NCI-H2107 (cell line): ENCODE measurements at places on chromosomes 13 and 19.

- no peak for DNase-seq
Observed at GRCh38 chr19:30336290-30336689, 35.9 kb upstream of the ZNF536 start.

GRCh38 chr19:13012690-13013608 is 17.7 kb downstream of the NFIX start:
- DNase-seq = no peak

GRCh38 chr19:55013596-55013995 is 24.5 kb downstream of the GP6 start:
- no peak for DNase-seq

- DNase-seq = no peak
Observed at GRCh38 chr13:100800283-100800875, 125.8 kb upstream of the TMTC4 start.

DNA sequence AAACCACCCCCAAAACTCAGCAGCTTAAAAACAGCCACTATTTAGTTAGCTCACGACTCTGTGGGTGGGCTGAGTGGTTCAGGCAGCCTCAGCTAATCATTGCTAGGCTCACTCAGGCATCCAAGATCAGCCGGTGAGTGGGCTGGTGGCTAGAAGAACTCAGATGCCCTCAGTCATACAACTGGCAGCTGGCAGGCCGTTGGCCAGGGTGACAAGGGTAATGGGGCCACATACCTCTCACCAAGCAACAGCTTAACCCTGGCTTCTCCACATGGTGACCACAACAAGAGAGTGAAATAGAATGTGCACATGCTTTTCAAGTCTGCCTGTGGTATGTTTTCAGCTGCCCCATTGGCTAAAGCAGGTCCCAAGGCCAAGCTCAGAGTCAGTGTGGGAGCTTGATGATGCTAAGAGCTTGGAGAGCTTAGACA is 435.4 kb upstream of the TSHZ3 start:
- DNase-seq = no peak

DNA sequence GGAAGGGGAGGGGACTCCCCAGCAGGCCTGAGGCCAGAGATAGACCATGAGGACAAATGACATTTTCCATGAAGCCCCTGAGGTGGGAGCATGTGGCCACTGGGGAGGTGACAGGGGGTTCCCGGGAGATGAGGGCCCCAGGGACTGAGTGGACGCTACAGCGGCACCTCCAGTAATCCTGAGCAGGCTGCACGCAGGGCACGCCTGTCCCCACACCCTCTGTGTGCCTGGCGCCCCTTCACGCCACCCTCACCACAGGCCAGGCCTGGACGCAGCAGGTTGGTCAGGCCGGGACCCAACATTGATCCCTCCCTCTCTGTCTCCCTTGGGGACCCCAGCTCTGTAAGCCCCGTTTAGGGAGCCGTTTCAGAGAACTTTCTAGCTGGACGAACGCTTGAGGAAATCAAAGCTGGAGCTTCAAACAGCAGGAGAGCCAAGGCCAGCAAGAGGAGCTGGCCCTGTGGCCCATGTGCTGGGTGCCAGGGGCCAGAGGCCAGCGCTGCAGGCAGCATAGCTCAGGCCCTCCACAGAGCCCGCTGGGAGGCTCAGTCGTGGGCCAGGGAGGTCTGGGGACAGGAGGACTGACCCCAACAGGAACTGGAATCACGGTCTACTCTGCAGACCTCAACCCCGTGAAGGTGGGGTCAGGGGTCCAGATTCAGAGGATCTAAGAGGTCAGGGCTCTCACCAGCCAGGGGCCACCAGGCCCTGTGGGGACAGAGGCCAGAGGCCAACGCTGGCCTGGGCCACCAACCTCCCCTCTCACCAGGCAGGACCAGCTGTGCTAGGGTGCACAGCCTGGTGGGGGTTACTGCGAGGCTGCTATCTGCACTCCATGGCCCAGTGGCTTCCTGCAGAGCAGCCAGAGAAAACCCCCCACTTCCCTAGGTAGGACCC is 14.6 kb downstream of the LSM4 start:
- DNase-seq = no peak

DNA sequence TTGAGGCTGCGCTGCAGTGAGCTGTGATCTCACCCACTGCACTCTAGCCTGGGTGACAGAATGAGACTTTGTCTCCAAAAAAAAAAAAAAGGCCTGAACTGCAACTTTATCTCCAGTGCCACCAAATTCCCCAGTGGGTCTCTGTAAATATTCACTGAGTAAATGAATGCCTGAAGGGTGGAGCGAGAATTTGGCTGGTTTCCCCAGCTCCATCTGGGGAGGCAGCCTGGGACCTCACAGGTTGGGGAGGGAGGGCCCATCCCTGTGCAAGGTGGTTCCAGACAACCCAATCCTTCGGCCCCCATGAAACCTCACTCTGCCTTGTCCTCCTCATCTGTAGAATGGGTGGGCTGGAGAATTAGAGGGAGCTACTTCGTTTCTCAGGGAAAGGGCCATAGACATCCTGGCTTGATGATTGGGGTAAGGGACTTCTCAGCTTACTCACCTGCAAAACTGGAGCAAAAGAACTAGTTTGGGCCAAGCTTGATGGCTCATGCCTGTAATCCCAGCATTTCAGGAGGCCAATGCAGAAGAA is 4.2 kb upstream of the PKN1 start:
- DNase-seq = no peak

DNA sequence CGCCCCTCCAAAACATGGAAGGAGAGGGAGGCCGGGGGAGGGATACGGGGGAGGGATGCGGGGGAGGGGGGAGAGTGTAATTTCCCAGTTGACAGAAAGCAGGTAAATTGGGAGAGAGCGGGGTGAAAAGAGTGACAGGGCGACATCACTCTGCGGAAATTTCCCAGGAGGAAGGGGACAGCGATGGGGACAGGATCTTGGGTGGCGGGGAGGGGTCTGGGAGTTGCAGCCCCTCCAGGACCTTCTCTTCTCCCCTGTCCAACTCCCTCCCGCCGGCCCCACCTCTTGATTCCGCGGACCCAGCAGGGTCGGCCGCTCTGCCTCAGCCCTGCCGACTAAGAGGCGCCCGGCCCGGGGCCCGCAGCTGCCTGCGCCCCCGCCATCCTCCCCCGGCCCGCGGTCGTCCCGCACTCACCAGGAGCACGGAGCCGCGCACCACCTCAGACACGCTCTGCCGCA is 108.0 kb upstream of the DOCK9 start:
- no peak for DNase-seq

- DNase-seq = no peak
Observed at GRCh38 chr13:46496086-46496485, 56.9 kb upstream of the LRCH1 start.

- no peak for DNase-seq
Observed at GRCh38 chr13:112161521-112162301, 94.8 kb downstream of the SOX1 start.

DNA sequence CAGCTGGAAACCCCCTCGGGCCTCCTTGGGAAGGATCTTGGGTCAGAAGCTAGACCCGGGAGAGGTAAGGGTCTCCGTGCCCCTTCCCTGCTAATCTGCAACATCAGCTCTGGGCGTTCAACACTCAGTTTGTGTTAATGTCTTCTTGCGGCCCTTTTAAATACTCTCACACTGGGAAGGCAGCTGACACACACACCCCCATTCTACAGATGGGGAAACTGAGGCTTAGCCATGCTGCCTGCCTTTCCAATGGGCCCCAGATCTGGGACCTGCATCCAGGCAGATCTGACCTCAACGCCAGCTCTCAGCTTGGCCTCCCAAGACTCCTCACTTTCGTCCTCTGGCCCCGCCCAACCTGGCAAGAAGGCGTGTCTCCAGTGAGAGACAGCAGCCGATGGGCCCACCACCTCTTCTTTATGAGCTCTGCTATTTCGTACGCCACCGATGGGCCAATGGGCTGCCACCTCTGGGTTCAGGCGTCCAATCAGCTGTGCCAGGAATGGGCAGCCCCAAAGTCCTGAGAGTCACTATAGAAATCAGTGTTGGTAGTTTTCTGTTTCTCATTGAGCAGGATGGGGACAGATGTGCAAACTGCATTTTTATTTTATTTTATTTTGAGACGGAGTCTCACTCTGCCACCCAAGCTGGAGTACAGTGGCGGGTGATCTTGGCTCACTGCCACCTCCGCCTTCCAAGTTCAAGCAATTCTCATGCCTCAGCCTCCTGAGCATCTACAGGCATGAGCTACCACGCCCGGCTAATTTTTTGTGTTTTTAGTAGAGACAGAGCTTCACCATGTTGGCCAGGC is 43.8 kb downstream of the DNM2 start:
- DNase-seq = no peak

- no peak for DNase-seq
Observed at GRCh38 chr19:17817668-17818363, 3.5 kb downstream of the INSL3 start.

GRCh38 chr19:3343619-3344502 is 22.5 kb upstream of the NFIC start:
- DNase-seq = no peak

DNA sequence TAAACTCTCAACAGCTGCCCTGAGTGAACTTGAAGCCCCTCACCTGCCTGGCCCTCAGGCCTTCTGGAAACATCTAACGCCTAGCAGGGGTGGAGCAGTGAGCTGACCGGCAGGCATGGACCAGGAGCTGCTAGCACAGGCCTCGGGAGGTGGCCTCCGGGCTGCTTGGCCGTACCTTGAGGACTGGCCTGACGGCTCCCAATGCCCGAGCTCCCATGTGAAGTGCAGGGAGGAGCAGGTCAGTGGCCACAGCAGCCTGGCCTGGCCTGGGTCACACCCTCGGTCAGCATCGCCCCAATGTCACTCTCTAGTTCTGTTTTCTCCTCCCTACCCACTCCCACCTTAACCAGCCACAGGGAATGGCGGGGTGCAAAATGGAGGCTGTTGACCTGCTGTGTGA is 19.0 kb downstream of the TSHZ3 start:
- no peak for DNase-seq

- peak; percentile 37 for DNase-seq
Observed at GRCh38 chr13:41960637-41961465, at the start of gene VWA8. TSS of gene VWA8 (minus strand) at chr13:41961109. CDS start at chr13:41961015, 94 bp downstream.

GRCh38 chr13:38850868-38851626 is 139.6 kb downstream of the STOML3 start:
- no peak for DNase-seq

GRCh38 chr13:111914241-111915103 is 152.5 kb upstream of the SOX1 start:
- DNase-seq = no peak

DNA sequence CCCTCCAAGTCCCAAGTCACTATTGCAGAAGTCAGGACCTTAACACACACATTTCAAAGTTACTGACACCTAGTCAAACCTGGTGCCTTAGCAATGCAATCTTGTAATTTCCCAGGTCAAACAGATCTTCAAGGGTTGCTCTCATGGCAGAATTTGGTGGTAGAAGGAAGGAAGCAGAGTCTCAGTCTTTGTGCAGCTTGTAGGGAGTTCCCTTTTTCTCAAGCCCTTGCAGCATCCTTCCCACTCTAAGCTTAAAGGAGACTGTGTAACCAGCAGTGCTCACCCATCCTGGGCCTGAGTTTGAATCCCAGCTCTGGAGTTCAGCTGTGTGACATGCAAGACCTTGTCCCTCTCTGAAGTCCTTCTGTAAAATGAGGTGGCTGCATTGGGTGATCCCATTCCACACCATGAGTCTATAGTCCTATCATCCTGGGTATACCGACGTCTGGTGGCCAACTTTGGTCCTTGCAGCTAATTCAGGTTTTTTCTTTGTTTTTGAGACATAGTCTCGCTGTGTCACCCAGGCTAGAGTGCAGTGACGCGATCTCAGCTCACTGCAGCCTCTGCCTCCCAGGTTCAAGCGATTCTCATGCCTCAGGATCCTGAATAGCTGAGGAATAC is 9.8 kb downstream of the SIGLEC10 start:
- no peak for DNase-seq

DNA sequence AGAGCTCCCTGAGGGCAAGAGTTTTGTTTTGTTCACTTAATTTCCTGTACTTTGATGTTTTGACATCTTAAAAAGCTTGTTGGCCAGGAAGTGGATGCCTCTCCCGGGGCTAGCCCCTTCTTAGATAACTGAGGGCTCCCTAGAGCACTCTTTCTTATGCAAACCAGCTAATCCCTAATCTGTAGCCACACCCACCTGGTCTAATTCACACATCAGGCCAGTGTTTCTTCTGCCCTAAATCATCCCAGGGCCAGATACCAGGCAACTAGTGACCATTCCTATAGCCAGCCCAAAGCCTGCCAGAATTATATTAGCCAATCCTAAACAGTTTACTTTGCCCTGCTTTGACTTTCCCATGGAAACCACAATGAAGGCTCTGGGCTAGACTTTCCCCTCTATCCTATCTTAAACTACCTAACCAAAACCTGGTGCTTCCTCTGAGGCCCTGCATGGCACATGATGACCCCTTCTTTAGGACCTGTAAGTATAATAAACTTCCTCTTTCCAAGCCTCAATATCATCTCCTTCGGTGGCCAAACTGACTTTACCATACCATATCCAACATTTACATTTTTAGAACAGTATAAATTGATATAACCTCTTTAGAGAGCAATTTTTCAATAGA is 24.8 kb downstream of the WBP4 start:
- DNase-seq = no peak

- DNase-seq = no peak
Observed at GRCh38 chr13:102877303-102877702, 31.5 kb downstream of the ERCC5 start.

DNA sequence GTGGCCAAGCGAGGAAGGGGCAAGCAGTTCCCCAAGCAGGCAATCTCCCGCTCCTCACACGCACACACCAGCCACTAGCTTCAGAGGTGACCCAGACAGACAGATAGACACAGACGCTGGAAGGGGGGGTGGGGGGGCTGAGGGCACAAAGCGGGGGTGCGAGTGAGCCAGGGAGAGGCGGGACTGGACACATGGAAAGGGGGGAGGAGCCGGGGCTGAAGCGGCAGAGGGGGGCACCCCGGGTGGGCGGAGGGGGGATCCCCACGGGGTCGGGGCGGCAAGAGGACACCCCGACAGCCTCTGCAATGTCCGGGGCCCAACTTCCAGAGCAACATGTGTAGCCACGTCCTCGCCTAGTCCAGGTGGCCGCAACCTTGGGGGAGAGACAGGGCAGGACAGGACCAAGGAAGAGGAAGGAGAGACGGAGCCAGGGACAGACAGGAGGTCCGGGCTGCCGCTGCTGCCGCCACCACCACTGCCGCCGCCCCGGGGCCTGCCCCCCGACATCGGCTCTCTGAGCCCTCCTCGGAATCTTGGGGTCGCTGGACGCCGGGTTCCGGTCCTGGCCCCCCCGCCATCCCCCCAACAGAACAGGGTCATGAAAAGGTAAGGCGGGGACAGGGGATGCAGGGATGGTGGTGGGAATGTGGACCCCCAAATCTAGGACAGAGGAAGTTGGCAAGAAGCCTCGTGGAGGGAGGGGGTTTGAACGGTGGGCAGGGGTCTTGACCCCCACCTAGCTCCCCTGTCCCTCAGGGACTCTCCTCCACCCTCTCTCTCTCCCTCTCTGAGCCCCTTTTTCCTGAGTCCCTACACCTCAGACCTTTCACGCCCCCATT is 1.1 kb downstream of the GRIN2D start:
- no peak for DNase-seq

GRCh38 chr13:78341032-78341431 is 262.3 kb downstream of the POU4F1 start:
- DNase-seq = no peak

DNA sequence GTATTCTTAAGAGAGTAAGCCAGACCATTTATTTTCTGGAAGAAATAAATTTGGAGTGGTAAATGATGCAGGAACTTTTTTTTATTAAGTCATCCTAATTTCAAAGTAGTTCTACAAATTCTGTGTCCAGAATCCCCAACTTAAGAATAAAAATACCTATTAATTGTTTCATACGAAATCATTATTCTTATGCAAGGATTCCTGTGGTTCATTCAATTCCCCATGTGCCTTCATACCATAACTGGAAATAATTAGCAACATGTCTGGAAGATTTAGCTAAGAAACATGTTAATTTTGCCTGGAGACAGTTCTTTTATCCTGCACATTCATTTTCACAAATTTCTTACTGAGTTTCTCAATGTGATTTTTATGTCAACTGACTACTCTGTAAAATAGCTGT is 408.6 kb downstream of the PCDH9 start:
- no peak for DNase-seq
